ENCODE measurements at places on chromosomes 11 and 22. TPM values are rescaled to one million over a fixed set of nuclear protein-coding genes. Genes with fewer than 3 reads are reported as not detected.

CCDC87 gene
- 0.06 TPM for polyA plus RNA-seq

E2F8 gene
- polyA plus RNA-seq: 2.5 TPM

PAMR1 gene
- polyA plus RNA-seq: 0.42 TPM

MAPK11 gene
- 38.3 TPM for polyA plus RNA-seq

OSM gene
- not detected for polyA plus RNA-seq

FERMT3 gene
- polyA plus RNA-seq: 1.2 TPM

SMIM38 gene
- 0.13 TPM for polyA plus RNA-seq

MRGPRF gene
- polyA plus RNA-seq: 0.18 TPM

PRR33 gene
- not detected for polyA plus RNA-seq

Measured in SK-N-SH (cell line).